Activated T-helper 9 cell treated with anti-CD3 and anti-CD28 coated beads, Interleukin-2, amount 50 U/mL, for 16 hours (primary cell): ENCODE measurements at places on chromosomes 7 and 10.

GRCh38 chr7:80078159-80078731 is 56.4 kb upstream of the GNAI1 start:
- DNase-seq = no peak

GRCh38 chr7:2201128-2201527 is 31.6 kb downstream of the MAD1L1 start:
- DNase-seq = no peak

GRCh38 chr7:31044529-31044928 is 7.6 kb upstream of the ADCYAP1R1 start:
- no peak for DNase-seq

GRCh38 chr10:35517431-35518181 is 87.5 kb upstream of the GJD4 start:
- DNase-seq = no peak

DNA sequence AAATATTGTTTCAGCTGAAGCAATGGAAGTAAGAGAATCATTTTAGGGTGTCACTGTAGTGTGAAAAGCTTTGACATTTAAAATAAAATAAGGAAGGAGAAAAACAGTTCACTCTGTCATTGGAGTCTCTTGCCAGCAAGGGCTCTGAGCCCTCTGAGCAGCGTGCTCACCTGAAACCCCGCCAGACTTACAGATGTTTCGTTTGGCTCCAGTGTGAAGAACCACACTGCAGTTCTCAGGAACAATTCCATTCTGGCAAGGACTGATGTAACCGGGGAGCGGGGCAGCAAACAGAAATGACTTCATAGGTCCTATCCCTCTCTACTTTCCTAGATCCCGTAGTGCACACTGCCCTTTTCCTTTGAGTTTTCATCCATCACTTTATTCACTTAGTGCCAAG is 164.3 kb downstream of the CELF2 start:
- DNase-seq = no peak

DNA sequence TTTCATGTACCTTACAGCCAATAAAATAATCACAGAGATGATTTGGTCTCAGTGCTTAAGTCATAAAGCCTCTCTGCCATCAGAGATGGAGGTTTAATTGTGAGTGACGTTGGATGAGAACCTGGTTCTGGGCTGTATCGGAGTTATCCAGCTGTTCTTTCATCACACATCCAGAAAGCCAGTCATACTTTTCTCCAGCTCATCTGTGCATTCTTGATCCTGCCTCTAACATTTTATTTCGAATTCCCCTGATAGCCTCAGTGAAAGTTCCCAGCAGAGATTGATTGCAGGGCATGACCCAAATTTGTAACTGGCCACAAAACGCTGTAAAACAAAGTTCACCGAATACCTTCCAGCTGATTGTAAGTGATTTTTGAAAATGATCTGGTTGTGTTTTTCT is 212.6 kb upstream of the HABP2 start:
- no peak for DNase-seq

DNA sequence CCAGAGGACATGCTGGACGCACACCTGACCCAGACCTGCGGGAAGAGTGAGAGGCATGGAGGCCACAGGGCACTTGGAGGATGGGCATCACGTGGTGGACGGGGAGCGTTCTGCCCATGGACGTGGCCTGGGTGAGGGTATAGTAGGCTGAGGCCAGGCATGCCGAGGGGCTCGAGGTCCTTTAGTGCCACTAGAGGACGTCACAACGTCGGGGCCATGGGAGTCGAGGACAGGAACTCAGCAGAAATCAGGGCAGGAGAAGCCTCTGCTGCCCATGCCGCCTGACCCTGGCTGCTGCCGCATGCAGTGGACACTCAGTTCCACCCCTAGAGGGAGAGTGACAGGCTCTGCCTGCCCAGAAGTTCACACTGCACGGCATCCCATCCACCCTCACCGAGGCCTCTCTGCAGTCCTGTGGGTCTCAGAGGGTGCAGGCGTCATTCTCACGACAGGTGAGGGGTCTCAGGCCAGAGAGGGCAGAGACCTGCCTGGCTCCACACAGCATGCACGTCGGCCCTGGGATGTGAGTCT is 198.7 kb downstream of the ADARB2 start:
- no peak for DNase-seq

DNA sequence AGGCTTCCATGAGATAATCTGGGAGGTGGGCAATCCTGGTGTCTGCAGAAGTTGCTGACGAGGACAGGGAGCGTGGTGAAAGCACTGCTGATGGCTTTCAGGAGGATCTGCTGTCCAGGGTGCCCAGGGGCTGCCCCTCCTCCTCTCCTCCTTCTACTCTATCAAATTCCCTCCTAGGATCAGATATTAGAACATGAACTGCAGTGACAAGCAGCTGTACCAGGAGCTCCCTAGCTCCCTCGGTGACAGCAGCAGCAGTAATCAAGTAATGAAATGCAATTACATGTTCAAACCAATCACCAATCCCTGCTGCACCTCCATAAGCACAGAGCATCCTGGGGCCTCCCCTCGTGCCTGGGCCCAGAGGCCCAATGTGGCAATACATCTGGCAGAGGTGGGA is 46.9 kb downstream of the GRID1 start:
- no peak for DNase-seq

GRCh38 chr7:105205592-105206237 is 183.0 kb downstream of the SRPK2 start:
- DNase-seq = no peak

GRCh38 chr7:71454981-71455380 is 323.0 kb downstream of the GALNT17 start:
- no peak for DNase-seq
